ENCODE measurements at places on chromosomes 2 and 18.
A peak's percentile ranks its signal among the peaks of the same experiment; 100 is the strongest.

DNA sequence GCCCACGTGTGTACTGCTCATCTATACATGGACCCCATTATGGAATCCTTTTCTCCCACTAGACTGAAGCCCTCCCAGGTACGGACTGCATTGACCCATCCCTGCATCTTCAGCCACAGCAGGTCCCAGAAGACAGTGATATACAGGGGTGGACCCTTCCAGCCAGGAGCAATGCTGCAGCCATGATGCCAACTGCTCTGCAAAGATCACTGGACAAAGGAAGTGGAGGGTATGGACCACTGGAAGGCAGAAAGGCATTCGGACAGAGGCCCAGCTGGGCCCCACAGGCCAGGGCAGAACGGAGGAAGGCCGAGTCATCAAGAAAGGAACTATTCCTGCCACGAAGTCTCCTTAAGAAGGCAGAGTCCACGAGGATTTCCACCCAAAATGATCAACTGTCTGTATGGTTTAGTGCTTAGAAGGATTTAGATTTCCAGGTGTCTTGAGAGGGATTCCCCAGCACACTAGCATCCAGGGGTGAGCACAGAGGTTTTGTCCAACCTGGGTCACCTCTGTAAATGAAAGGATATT, 93.4 kb downstream of the TWIST2 start:
- no peak for DNase-seq

GRCh38 chr2:138502255-138503086, 901 bp downstream of the SPOPL start:
- DNase-seq, result peak; percentile 26

DNA sequence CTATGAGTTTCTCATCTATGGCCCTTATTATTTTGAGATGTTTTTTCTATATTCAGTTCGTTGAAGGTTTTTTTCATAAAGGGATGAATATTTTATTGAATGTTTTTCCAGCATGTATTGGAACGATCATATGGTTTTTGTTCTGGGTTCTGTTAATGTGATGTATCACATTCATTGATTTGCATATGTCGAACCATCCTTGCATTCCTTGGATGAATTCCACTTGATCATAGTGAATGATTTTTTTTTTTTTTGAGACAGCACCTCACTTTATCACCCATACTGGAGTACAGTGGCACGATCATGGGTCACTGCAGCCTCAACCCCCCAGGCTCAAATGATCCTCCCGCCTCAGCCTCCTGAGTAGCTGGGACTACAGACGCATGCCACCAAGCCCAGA, 5.5 kb upstream of the NEMP2 start:
- no peak for DNase-seq

- DNase-seq, result peak; percentile 28
Measured at GRCh38 chr2:176149481-176149938, 1.8 kb upstream of the HOXD4 start.

DNA sequence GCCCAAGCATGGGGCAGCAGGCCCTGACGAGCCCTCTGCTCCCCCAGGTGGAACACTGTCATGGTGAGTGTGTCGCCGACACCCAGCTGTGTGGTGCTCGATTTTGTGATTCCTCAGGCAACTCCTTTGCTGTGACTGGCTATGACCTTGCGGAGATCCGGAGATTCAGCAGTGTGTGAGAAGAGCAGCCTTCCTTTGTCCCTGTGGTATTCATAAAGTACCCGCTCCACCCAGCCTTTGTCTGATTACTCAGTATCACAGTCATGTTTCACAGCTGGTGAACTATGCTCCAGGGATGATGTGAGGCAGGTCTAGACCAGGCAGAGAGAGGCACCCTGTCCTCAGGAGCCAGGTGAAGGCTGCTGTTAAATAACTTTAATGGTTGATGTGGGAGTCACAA, 4.0 kb downstream of the WDR54 start:
- DNase-seq, result peak; percentile 84

GRCh38 chr18:57023275-57023882, 123.5 kb upstream of the BOD1L2 start:
- DNase-seq, result peak; percentile 51

DNA sequence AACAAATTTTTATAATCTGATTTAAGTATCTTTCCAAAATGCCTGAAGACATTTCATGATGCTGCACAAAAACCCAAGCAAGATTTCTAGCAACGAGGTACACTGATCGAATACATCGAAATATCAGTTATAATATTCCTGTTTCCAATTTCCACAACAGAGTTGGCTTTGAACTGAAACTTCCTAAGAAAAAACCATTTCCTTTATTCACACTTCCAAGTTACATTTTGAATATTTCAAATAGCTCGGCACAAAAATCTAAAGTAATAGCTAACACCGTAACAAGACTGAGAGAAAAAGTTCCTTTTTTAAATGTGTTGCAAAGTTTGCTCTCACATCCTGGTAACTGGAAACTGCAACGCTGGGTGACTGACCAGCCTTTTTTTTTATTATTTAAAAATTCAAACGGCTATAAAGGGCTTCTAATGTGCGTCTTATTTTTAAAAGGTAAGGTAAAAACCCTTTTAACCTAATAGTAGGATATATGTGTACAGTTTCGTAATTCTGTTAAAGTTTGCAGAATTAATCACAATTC, 1.7 kb downstream of the HNRNPLL start:
- no peak for DNase-seq

- no peak for DNase-seq
Measured at GRCh38 chr2:112939425-112939824, 28.5 kb downstream of the IL37 start.

- peak; percentile 13 for DNase-seq
Measured at GRCh38 chr2:198376677-198377076, 572.3 kb downstream of the PLCL1 start.

- DNase-seq, result no peak
Measured at GRCh38 chr2:88601286-88601685, 26.0 kb downstream of the EIF2AK3 start.

DNA sequence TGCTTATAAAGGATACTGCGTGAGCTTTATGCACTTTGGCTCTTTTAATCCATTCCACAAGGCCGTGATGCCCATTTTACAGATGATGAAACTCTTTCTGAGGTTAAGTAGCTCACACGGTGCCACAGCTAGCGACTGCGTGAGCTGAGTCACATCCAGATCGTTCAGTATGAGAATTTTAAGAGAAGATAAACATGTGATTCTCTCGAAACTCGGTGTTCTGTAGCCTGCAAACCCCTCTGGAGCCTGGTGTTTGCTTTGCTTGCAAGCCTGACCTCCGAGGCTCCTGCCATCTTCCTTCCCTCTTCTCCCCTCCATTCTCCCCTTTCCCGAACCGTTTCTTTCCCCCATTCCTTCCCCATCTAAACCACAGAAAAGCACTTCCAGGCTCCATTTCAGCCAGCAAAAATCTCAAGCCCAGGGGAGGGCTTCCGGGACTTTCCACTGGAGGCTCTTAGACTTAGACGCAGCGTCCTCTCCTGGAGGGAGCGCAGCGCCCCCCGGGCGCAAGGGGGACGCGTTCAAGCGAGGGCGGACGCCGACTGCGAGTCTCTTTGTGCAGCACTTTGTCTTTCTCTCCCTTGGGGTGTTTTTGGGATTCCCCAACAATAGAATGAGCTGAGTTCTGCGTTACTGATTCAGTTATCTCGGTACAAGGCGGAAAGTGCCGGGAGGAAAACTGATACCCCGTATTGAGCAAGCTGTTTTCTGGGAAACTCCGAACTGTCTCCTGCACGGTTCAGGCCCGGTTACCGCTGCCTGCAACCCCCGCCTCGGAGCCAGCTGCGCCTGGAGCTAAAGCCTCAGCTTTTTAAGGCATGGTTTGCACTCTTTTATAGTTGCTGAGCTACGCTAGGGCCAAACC, 38.0 kb downstream of the CYP1B1 start:
- peak; percentile 55 for DNase-seq

GRCh38 chr2:120601566-120601965, 134.1 kb upstream of the GLI2 start:
- no peak for DNase-seq

DNA sequence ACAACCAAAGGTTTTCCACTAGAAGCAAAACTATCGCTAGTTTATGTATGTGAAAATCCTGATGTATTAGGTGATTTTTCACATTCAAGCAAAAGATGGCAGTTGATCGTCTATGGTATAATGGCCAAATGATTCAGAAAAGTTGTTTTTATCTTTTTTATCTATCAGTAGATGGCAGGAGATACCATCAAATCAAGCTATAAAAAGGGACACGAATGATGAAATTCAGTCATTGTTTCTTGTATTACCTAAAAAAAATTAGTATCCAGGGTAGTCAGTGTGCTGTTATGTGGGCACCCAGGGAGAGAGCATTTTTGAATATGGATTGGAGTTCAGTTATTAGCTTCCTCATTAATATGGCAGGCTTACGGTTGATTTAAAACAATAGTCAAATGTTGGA, 22.9 kb upstream of the CAVIN2 start:
- no peak for DNase-seq

All from kidney tubule cell (primary cell).